Adipocyte (in vitro differentiated cells): ENCODE measurements at places on chromosomes 1 and 21.

DNA sequence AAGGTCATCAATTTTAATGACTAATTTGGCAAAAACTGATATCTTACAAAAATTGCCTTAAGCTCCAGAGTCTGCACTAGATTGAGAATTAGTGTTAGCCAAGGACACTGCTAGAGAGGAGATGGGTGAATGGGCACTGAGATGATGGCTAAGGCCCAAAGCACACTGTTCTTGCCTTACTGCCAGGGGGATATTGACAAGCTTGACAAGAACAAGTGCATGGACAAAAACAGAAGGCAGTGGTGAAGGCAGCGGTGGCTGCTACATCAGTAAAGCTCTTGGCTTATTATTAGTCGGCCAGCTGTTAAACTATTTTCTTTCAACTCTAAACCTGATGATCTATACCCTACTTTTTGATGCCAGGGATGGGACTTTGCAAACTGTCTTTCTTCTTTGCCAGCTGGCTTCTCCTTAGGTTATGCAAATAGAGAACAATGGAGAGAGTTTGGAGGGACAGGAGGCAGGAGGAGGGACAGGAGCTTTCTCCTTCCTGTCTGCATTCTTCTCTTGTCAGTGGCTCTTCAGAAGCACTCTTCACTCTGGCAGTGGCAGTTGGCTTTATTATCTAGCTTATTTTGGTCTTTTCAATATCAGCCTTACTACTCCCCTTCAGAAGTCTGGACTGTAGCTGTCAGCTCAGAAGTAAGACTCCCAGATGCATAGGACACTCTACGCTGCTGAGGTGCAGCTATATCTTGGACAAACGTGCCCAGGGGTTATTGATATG lies 853.5 kb upstream of the TMPRSS15 start:
- DNase-seq: no peak

DNA sequence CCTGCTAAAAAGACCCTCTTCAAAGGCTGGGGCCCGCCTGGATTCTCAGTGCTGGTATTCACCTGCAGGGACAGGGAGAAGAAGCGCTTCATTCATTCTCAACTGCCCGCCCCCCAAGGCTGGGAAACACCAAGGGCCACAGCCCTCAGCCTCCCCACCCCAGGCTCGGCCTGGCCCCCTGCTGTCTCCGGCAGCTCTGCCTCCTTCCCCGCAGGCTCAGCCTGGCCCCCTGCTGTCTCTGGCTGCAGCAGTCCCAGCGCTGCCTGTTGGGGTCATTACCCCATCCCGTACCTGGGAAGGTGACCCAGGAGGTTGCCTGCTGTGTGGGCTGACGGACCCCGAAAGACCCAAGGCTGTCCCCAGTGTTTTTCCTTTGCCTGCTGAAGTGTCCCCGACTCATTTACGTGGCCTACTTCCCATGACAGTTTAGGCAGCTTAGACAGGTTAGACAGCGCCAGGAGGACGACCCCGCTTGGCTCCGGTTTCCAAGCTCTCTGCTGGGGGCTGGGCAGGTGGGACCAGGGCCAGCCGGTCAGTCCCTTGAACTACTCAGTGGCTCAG lies 22.9 kb upstream of the CLSTN1 start:
- no peak for DNase-seq

DNA sequence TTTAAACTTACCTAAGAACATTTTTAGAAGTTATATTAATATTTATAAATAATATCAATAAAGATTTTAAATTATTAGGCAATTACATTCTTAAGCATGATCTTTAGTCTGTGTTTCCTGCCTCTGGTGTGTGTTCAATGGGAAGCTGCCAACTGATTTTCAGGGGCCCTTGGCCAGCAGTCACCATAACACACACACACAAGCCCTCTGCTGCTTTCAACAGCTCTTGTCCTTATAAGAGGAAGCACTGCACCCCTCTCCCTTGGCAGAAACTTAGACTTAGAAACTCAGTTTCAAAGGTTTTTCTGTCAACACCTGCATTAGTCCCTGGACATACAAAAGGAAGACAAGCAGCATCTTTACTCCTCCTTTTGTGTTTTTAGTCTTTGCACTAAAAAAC lies 81.4 kb downstream of the VAV3 start:
- DNase-seq: no peak

GRCh38 chr1:32219022-32219421 lies 3.1 kb downstream of the TMEM234 start:
- no peak for DNase-seq

DNA sequence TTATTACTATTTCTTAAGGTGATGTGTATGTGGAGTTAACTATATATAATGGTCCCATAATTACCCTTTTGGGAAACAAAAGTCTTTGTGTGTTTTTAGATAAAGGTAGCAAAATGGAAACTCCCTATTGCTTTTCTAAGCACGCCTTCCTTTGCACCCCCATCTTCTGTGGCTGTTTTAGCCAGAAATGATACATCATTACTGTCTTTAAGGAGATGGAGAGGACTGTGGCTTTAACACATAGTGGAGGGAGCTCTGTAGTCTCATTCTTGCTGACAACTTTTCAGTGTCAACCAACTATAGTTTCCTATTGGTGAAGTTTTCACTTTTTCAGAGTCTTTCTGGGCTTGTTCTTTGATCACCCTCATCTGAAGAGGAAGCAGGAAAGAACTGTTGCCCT lies 1.0 kb downstream of the APOBEC4 start:
- DNase-seq: no peak

GRCh38 chr1:205276689-205277065 lies 44.9 kb downstream of the NUAK2 start:
- DNase-seq: no peak

- DNase-seq: no peak
Measured at GRCh38 chr1:204846546-204846945, 24.1 kb upstream of the NFASC start.

- peak; percentile 94 for DNase-seq
Measured at GRCh38 chr21:41641821-41642701, 124.8 kb downstream of the RIPK4 start.

GRCh38 chr1:87325982-87326738 lies 2.5 kb upstream of the LMO4 start:
- DNase-seq: peak; percentile 83

DNA sequence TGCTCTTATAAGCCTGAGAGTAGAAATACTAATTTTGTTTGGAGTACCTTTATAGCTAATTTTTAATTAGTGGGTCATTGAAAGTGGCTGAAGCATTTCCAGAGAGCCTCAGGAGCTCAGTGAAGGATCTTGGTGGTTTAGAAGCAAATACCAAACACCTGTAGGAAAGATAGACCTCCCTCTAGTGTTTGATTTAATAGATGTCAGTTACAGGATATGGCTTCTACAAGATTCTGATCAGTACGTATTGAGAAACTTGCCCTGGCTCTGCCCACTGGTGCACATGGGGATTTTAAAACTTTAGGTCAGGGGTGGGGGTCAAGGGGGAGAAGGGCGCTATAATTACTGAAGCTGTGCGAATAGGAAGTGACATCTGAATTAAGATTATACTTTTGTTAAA lies 122.2 kb downstream of the POU2F1 start:
- DNase-seq: no peak

DNA sequence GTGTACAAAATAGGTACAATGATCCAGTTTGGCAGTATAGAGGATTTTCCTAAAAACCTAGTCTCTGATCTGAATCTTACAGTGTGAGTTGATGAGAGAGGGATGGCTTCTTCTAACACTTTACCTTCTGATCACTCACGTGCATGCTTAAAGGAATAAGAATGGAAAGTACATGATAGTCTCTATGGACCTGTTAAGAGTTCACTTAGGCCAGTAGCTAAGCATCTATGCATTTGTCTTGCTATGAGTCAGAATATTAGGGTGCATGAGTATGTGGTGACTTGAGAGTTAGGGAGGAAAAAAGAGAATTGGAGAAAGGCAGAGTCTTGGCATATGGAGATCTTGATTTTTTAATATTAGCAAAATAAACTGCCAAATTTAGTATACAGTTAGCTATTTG lies 206.3 kb downstream of the COL11A1 start:
- no peak for DNase-seq

DNA sequence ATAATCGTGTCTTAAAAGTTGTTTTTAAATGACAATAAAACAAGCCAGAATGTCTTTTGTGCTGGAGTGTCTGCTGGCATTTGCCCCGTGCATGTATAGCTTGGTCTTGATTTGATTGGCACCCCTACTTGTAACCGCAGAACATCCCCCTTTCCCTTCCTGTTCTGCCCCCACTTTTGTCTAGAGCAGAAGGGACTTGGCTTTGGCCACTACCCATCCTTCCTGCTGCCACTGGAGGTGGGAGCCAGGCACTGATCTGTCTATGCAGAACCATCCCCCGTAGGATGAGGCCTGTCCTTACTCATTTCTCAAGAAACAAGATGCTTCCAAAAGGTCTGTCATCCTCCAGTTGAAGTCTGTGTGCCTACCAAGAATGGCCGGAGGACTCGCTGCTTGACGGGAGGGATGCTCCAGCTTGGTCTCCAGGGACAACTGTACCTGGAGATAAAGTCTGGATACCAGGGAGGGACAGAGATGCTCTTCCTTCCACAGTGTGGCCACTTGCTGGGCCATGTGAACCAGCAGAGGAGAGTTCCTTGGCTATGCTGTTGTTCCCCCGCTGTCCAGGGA lies 1.1 kb upstream of the SLC27A3 start:
- DNase-seq: no peak

GRCh38 chr21:44333509-44334328 lies 5.5 kb downstream of the CFAP410 start:
- DNase-seq: no peak

DNA sequence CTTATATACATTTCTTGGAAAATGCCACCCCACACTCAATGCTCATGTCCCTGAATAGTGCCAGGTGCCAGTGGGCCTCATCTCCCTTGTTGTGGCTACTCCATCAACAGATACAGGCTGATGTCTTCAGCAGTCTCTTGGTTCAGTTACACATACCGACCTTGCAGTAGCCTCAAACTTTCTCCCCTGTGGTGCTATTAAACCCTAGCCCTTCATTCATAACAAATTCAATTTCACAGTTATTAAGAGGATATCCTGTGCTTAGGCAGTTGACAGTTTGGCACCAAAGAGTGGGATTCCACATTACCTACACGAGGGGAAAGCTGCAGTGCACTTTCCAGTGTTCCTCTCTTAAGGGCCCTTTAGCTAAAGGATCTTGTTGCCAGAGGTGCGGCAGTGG lies 35.9 kb upstream of the CAMK1G start:
- DNase-seq: no peak

DNA sequence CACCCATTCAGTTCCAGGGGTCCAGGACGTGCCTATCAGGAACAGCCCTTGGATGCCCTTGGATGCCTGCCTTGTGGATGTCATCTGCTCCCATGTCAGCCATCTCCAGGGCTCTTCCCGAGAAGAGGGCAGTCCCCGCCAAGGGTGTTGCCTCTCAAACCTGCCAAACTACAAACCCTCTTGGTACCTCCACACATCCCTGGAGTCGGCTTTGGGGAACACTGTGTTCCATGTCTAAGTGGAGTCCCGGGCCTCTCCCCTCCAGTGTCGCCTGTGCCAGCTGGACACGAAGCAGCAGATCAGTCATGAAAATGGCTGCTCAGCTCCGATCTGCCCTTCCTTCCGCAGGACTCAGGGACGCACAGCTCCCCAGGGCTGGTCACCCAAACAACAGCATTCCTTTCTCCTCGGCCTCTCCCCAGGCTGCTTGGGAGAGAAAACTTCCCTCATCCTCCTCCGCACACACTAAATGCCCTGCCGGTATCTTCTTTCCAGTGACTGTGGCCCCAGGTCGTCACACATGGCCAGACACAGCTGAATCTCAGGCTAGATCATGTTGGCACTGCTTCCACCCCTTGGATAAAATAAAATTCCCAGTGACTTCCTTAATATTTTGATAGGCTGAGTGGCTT lies 53.4 kb downstream of the GALNT2 start:
- no peak for DNase-seq

GRCh38 chr1:29237852-29238619 lies 1.7 kb downstream of the PTPRU start:
- DNase-seq: peak; percentile 68

DNA sequence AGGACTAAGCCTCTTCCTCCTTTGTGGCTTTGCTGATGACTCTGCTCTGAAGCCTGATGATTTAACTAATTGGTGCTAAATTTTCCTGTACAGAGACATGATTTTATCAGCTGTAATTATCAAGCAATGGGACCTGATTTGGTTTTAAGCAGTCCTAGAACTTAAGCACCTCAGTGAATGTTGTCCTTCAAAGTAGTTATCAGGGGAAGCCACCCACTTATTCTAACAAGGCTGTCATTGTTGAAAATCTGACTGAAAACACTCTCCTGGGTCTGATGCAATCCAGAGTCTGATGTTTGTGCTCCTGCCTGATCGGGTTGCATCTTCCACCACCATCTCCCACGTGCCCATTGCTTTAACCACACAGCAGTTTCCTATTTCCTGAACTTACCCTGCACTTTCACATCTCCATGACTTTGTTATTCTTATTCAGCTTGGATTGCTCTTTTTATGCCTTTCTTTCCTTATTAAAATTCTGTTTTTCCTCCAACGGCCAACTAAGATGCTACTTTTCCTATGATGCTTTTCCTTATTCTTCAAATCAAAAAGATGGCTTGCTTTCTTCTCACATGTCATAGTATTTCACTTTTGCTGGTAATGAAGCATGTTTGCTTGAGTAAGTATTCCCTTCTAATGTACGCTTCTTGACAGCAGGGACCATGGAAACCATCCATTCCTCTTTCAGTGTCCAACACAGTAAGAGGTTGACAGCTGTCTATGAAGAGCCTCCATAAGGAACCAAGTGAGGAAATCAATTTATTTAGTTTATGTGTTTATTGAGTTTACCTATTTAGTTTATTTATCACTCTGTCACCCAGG lies 55.0 kb downstream of the S1PR1 start:
- DNase-seq: peak; percentile 86

GRCh38 chr1:168031627-168032026 lies 94.8 kb upstream of the MPC2 start:
- no peak for DNase-seq

DNA sequence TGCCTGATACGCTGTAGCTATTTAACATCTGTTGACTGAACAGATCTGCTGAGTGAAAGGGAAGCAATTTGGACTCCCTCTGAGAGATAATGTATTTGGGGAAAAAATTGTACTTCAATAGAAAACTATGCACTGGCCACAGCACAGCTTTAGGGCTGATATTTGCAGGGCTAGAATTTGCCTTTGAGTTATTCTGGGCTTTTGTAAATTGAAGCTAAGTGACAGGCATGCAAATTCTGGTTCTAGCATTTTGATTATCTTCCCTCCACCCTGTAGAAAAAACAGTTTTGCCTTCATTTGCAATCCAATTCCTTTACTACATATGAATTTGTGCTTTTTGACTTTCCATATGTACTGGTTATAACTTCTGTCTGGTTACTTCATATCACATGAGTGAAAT lies 7.9 kb downstream of the KYAT3 start:
- DNase-seq: no peak

GRCh38 chr1:47894410-47895278 lies 102.5 kb downstream of the TRABD2B start:
- peak; percentile 14 for DNase-seq

GRCh38 chr1:179873438-179873851 lies 4.2 kb downstream of the TOR1AIP2 start:
- no peak for DNase-seq

- no peak for DNase-seq
Measured at GRCh38 chr1:54998677-54999076, at the start of gene BSND. BSND (plus strand) TSS chr1:54998933; CDS start chr1:54999187, 254 bp downstream.

GRCh38 chr1:8364528-8365442 lies 46.9 kb downstream of the SLC45A1 start:
- DNase-seq: no peak

- DNase-seq: peak; percentile 29
Measured at GRCh38 chr1:184986250-184986649, 11.9 kb upstream of the NIBAN1 start.
